Panc1 (cell line): ENCODE measurements at places on chromosomes 1 and 21.

GRCh38 chr1:2519029-2519685, 7.2 kb downstream of the PANK4 start:
- DNase-seq: no peak

GRCh38 chr1:229694053-229694693, 68.1 kb downstream of the URB2 start:
- DNase-seq: no peak

GRCh38 chr1:13769212-13769611, 69.2 kb downstream of the PRDM2 start:
- DNase-seq: no peak

DNA sequence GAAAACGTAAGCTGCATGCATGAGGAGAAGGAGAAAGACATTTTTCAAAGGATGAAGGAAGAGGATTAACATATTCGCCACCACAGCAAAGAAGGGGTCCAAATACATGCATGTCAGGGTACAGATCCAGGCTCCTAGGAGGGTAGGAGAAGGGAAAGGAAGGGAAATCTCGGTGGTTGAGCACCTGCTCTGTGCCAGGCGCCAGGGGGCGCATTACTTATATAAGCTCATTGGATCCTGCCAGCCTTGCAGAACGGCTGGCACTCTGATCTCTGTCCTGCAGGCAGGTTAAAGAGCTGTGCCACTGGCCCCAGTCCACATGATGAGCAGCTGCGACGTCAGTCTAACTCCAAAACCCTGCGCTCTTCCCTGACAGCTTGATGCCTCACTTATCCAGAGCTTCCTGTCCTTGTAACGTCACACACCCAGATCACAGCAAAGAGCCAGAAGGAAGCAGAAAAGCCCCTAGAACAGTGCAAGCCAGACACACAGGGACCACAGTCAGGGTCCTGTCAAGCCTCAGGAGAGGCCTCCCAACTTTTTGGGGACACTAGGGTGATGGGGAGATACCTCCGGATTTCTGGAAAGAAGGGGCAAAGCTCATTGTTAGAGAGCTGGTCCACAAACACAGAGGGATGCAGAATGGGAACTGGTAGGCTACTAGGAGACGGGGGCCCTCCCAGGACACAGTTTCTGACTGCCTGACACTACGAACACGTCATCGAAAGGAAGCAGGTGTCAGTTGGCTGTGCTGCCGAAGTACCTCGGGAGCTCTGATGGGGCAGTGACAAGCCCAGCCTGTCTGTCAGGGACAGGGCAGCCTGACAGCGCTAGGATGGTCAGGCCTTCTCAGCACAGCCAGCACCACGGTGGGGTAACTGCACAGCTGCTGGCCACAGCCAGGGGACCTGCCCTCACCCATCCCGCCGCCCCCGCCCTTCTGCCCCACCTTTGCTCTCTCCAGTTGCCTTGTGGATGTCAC, 99.1 kb downstream of the BEND5 start:
- DNase-seq: no peak

DNA sequence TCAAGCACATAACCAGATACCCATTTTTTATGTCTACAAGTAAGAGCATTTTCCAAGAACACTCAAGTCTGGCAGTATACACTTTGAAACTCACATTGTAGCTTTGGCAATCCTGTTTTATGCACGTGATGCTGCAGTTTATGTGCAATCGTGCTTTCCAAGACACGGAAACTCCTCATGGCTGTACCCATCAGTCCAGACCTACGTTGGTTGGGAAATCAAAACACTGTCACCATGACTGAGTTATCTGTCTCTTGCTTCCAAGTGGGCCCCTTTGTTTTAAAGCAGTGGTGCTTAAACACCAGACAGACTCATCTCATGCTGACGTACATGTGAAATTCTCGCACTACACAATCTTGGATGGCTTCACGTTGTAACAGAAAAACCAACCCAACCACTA, 192.8 kb downstream of the LTN1 start:
- DNase-seq: no peak

- DNase-seq: no peak
These were observed 15.1 kb upstream of the EDN2 start for GRCh38 chr1:41499591-41499990.

DNA sequence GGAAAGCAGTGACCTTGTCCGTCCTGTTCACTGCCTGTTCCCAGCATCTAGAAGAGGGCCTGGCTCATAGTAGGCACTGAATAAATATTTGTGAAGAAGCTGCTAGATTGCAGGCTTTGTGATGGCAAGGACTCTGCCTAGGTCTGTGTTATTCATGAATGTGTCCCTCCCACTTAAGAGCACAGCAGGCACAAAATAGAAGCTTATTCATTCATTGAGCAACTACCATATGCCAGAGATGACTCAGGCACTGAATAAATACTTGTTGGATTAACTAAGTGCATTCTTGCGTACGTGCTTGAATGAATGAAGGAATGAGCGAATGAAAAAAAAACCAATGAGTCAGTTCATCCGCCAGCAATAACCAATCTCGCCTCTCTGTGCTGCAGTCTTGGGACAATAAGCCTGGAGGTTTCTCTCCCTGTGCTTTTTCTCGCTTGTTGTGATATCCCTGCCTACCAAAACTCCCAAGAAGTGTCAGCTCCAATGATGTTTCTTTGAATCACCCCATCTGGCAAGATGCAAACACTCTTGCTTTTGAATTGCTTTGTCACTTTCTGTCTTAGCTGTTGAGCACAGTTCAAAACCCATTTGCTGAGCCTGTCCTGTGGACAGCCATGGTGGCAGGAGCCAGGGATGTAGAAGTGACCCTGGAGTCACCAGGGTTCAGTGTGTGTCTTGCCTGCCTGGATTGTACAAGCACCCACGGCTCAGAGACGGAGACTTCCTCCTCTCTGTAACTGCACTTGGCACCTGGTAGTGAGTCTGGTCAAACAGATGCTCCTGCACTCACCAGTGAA, 143.9 kb downstream of the KAZN start:
- peak; percentile 92 for DNase-seq

- no peak for DNase-seq
These were observed 40.5 kb downstream of the PATJ start for GRCh38 chr1:61782771-61783170.

DNA sequence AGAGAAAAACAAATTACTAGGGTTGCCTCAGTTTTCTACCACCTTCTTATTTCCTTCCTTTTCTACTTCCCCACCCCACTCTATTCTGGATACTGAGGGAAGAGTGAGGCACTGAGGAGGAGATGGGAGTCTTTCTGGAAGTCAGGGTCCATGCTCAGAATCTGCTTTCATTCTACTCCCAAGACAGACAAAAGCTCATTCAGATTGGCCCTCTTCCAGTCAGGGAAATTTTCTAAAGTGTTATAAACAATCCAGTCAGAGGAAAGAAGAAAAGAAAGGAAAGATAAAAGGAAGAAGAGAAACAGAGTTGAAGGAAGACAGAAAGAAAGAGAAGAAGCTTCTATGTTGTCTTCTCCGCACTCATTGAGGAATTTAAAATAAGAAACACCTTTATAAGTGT, 228.6 kb downstream of the COP1 start:
- DNase-seq: no peak
